Muscle of leg (tissue), 16 donors: ENCODE measurements at places on chromosomes 7 and 10. TPM values are rescaled to one million over a fixed set of nuclear protein-coding genes. Genes with fewer than 3 reads are reported as not detected.

Gene TET1
- 20.6 TPM for total RNA-seq

- peak; percentile 99 for DNase-seq
Observed at GRCh38 chr7:101251871-101252659, 7.2 kb upstream of the FIS1 start.

DNA sequence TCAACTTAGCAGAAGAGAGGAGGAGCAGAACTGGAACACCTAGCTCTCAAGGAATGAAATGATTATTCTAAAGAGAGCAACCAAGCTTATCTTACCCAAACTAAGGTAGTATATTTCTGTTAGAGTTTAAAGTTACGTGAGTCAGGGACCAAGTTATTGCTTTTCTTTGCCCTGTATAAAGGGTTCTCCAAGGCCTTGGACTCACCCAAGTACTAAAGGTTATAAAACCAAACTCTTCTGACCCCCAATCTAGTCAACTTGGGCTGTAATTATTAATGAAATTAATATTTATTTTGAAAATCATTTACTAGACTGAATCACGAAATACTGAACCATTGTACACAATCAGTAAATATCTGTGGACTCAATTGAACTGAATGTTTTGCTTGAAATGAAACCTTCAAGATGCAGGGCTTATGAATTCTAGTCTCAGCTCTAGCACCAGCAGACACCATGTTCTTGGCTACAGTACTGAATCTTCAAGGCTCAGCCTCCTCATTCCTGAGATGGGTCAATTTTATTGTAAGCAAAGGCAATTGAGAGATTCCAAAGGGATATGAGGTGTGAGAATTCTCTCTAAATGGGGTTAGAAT is 1.8 kb upstream of the CYP2C19 start:
- DNase-seq: no peak

DNA sequence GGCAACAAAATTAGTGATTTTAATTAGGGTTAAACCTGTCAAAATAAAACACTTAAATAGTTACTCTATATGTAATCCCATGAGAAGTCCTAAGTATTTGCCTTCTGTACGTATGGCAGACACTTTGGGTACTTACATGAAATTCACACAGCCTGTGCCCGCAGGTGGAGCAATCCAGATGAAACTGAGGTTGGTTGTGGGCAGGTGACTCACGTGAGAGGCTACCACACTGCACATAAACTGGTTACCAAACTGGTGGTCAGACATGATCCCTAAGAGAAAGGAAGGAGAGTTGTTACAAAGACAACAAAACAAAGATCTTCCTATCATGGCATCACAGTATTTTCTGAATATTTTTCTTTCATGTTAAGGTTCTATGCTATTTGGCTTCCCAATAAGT is 156.1 kb downstream of the RELN start:
- no peak for DNase-seq

DNA sequence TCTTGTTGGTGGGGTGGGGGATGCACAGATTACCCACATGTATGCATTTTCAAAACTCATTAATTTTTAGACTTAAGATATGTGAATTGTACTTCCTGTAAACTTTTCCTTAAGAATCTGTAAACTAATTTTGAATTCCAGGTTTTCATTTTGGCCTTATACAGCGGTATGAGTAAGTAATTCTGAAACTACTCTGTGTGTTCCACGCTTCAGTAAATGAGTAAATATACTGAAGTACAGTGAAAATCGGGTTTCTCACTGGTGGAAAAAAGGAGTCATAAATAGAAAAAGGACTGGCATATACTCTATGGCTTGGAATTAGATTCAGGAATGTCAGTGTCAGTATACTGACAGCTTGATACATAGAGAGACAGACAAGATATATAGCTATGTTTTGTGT is 72.8 kb downstream of the CTTNBP2 start:
- DNase-seq: no peak

DNA sequence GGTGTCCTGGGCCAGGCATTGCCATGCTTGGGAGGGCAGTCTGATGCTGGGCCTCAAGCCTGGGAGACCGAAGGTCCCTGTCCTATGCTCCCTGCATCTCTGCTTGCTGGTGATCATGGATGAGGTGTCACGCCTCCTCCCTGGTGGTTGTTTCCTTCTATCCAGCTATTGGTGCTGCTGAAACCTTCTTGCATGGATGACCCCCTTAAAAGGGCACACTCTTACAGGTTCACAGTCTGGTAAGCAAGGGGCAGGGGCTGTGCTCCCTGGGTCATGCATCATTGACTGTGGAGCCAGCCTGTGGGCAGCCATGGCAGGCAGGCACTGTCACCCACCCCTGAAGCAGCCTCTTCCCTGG is 36.8 kb upstream of the SLC29A3 start:
- no peak for DNase-seq

Gene FAM221A
- total RNA-seq: 1.9 TPM
